ENCODE measurements at places on chromosomes 4 and X. TPM values are rescaled to one million over a fixed set of nuclear protein-coding genes. Genes with fewer than 3 reads are reported as not detected.

Gene XAGE2
- total RNA-seq, result not detected

Gene SLC25A5
- total RNA-seq, result 821 TPM

Gene FAM47B
- total RNA-seq, result not detected

Gene ATP8A1
- total RNA-seq, result 4.3 TPM

Gene MAB21L2
- 0.43 TPM for total RNA-seq

Gene PCDH7
- total RNA-seq, result 1.9 TPM

Gene NPFFR2
- total RNA-seq, result 3.4 TPM

Gene HS6ST2
- 10.5 TPM for total RNA-seq

Gene FAAH2
- total RNA-seq, result 1.2 TPM

Gene STARD8
- 9.5 TPM for total RNA-seq
